Activated CD4-positive, alpha-beta T cell treated with anti-CD3 and anti-CD28 coated beads for 36 hours (primary cell): ENCODE measurements at places on chromosomes 6 and 20. TPM values are rescaled to one million over a fixed set of nuclear protein-coding genes. Genes with fewer than 3 reads are reported as not detected.
A peak's percentile ranks its signal among the peaks of the same experiment; 100 is the strongest.

DNA sequence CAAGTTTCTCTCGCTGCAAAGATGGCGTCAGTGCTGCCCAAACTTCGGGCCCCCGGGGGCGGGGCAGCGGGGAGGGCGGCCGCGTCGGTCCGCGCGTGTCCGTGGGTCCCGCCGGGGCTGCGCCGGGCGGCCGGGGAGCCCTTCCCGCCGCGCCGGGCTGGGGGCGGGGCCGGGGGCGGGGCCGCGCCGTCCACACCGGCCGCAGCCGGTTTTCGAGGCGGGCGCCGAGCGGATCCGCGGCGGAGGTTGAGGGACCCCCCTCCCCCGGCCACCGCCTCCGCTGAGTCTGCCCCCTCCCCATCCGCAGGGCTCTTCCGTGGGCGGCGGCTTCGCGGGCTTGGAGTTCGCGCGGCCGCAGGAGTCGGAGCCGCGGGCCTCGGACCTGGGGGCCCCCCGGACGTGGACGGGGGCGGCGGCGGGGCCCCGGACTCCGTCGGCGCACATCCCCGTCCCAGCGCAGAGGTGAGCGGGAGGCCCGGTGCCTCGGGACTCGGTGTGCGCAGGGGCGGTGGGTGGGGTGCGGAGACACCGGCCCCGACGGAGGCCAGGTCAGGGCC lies 572 bp downstream of the SLC2A4RG start:
- peaks cover 4% of the 10 kb centered on the region for H3K36me3 ChIP-seq
- no peaks in the 10 kb centered on the region for H3K27me3 ChIP-seq
- peaks cover 19% of the 10 kb centered on the region for H3K4me1 ChIP-seq
- H3K4me3 ChIP-seq: peak overlapping the region; percentile 33
- peak; percentile 63 for DNase-seq
- H3K27ac ChIP-seq: no peak overlapping the region

DNA sequence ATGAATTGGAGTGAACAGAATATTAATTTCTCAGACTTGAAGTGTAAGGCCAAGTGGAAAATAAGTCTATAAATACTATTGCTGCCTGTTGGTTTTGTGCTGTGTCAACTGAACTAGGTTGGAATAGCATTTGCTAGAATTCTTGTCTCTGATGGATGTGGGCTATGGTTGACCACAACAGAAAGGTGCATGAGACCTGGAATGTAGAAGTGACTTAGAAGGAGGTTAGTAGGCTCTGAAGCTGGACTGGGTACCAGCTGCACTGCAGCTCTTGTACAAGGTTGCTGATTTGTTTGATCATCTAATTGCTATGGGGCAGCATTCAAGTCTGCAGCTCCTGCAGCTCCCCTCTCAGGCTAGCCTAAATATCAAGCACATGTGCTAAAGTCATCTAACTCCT lies 479.0 kb upstream of the NRSN1 start:
- no peaks in the 10 kb centered on the region for H3K36me3 ChIP-seq
- DNase-seq: no peak
- H3K27me3 ChIP-seq: no peaks in the 10 kb centered on the region
- no peaks in the 10 kb centered on the region for H3K4me1 ChIP-seq
- H3K4me3 ChIP-seq: no peak overlapping the region
- no peak overlapping the region for H3K27ac ChIP-seq

DNA sequence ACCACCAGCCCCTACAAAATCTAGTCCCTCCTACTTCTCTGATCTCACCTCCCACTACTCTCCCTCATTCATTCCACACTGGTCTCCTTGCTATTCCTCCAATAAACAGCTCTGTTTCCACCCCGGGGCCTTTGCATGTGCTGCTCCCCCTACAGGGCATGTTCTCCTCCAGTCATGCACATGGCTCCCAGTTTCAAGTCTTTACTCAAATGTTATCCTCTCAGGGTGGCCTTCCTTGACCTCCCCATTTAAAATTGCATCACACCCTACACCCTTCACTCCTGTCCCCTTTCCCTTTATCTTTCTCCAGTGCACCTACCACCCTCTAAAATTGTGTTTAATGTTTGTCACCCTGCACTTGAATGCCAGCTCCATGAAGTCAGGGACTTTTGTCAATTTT lies 174.5 kb downstream of the MRPL14 start:
- no peak overlapping the region for H3K27ac ChIP-seq
- DNase-seq: peak; percentile 41
- no peaks in the 10 kb centered on the region for H3K36me3 ChIP-seq
- peaks cover 5% of the 10 kb centered on the region for H3K27me3 ChIP-seq

DNA sequence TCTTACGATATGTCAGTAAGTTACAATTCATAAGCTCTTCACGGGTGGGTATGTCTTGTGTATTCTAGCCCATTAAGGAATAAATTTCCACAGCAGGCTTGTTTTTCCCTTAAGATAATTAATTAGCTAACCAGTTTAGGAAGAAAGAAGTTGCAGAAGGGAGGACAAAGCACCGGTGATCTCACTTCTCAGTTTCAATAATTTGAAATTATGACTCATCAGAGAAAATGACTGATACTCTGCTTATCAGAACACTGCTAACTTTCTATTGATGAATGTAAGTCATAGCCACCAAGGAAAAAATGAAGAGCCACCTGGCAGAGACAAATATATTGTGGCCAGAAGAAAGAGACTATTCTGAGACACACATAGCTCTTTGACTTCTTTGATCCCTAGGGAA lies 35.0 kb upstream of the ENTPD6 start:
- no peaks in the 10 kb centered on the region for H3K27me3 ChIP-seq
- peaks cover 13% of the 10 kb centered on the region for H3K4me1 ChIP-seq
- no peak for DNase-seq
- peak overlapping the region; percentile 69 for H3K27ac ChIP-seq
- H3K36me3 ChIP-seq: no peaks in the 10 kb centered on the region

DNA sequence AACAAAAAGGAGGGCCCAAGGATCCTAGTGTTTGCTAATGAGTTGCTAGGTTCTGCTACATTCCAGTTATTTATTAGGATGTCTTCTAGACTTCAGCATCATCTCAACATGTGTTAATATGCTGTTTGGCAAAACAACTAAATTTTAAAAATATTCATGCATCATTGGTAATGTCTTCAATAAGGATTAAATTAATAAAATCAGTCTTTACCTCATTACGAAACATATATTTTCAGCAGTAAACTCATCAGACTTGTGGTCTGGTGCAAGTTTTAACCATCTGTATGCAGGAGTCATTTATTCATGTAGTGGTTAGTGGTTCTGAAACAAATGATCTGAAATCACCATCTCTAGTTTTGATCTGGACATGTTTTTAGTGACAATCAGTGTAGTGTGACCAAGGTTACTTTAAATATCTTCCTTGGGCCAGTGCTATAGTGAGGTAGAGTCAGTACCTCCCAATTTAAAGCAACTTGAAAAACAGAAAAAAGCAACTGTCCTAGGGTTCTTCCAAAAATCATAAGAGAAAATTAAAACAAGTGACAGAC lies 85.0 kb upstream of the KCNK16 start:
- H3K27ac ChIP-seq: no peak overlapping the region
- no peaks in the 10 kb centered on the region for H3K4me1 ChIP-seq
- H3K27me3 ChIP-seq: no peaks in the 10 kb centered on the region
- no peaks in the 10 kb centered on the region for H3K36me3 ChIP-seq

DNA sequence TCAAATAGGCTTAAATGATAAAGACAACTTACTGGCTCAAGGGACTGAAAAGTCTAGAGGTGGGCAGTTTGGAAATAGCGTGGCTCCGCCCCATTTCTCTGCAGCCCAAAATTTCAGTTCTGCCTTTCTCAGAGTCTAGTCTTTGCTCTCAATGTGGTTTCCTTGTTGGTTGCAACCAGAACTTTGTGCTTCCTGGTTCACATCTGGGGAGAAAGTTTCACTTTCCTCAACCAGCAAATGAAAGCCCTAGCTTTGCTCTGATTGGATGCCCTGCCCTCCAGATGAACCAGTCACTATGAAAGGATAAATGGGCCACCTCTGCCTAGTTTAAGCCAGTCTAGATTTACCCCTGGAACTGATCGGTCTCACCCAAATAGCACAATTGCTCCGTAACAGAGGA lies 14.9 kb downstream of the SYCP2L start:
- no peak overlapping the region for H3K27ac ChIP-seq
- no peaks in the 10 kb centered on the region for H3K36me3 ChIP-seq
- no peaks in the 10 kb centered on the region for H3K4me1 ChIP-seq

The CRISP2 gene
- not detected for total RNA-seq

The TRDN gene
- total RNA-seq: not detected

The FAM83D gene
- 10.5 TPM for total RNA-seq

The TCP1 gene
- total RNA-seq: 358 TPM

The PTCRA gene
- total RNA-seq: not detected

The DNAH8 gene
- 0.02 TPM for total RNA-seq

The PNPLA1 gene
- not detected for total RNA-seq
